Stimulated activated CD4-positive, alpha-beta T cell treated with anti-CD3 and anti-CD28 coated beads, Interleukin-12 subunit alpha, Interleukin-12 subunit beta, amount 100 ng/mL, for 4 hours (primary cell): ENCODE measurements at places on chromosomes 13 and 19.

DNA sequence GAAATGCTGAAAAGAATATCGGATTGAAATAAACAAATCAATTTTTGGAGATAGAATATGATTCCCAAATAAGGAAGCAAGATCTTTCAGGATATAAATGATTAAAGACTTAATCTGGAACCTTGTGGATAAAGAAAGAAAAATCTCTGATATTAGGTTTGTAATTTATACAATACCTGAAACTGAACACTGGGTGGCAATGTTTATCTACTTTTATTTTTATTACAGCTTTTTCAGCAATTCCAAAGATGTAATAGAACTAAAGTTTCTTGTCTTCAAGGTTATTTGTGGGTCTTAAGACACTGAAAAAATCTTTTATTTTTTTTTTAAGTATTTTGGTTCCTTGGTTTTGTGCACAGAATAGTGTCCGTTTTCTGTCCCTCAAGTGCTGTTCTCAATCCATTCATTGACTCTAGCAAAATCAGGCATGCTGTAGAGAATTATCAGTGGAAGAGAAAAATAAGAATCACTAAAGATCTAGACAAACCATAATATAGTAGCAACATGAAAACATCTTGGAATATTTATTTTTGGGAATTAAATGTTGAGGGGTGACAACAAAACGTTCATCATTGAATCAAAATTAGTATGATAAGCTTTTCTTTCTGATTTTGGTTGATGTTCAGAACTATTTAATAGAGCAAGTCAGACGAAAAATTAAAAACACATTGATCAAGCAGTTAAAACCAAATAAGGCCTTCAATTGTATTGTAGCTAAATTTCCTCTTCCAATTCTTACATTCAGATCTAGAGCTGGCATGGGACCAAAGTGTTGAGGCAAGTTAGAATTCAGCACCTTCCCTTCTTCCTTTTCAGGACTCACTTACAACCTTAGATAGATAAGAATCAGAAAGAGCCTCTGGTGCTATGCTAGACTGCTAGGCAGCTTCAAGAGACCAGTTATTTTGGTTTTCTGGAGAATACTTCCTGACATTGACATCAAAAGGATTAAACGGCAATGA lies 704.4 kb upstream of the PCDH20 start:
- no peak for DNase-seq

- DNase-seq = no peak
Observed at GRCh38 chr13:56102641-56103040, 1038.1 kb upstream of the PRR20A start.

- DNase-seq = no peak
Observed at GRCh38 chr13:79589603-79590393, 108.8 kb downstream of the NDFIP2 start.

GRCh38 chr19:19578252-19578651 lies 40.2 kb downstream of the CILP2 start:
- no peak for DNase-seq

GRCh38 chr13:43195551-43195950 lies 172.2 kb downstream of the DNAJC15 start:
- no peak for DNase-seq

GRCh38 chr13:72782717-72783116 lies 784 bp downstream of the PIBF1 start:
- no peak for DNase-seq

- DNase-seq = no peak
Observed at GRCh38 chr19:32104850-32105235, 240.6 kb upstream of the ZNF507 start.

DNA sequence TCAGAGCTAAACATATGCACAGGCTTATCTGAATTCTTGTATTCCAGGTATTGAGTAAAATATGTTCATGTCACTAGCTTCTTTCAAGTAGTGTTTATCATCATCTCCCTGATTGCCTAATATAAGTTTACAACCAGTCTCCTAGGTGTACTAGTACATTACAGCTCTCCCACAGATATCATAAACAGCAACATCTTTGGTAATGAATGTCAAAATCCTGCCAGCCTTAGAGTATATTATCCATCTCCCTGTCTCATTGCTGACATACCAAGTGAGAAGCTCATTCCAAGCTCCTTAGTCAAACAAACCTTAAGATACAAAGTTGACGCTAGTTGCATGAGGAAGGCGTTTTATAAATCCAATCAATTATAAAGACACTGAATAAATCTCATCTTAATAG lies 689.1 kb upstream of the GPC6 start:
- no peak for DNase-seq

GRCh38 chr13:33296793-33297425 lies 11.4 kb upstream of the STARD13 start:
- DNase-seq = no peak

DNA sequence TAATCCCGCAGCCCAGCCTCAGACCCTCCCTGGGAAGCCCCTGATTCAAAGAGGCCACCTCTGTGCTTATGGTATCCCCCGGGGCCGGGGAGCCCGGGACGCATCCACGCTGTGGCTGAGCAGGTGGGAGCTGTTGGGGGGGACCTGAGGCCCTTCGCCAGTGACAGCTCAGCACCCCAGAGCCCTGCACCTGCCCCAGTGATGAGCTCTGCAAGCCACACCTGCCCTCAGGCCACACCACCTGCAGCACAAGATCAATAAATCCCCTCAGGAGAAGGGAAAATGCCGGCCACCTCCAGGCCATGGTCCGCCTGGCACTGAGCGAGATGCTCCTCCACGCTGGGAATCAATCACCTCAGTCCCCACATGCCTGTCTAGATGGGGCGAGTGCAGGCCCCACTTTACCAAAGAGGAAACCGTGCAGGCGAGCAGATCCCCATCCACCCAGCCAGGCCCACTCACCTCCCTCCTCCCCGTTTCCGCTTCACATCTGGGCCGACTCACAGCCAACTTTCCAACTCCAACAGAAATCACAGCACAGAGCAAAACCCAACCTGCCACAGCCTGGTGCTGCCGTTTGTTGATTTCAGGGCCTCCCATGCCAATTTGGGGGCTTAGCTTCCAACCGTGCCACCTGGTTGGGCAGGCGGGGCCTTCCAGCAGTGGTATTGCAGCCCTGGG lies 12.8 kb downstream of the MOB3A start:
- peak; percentile 57 for DNase-seq

DNA sequence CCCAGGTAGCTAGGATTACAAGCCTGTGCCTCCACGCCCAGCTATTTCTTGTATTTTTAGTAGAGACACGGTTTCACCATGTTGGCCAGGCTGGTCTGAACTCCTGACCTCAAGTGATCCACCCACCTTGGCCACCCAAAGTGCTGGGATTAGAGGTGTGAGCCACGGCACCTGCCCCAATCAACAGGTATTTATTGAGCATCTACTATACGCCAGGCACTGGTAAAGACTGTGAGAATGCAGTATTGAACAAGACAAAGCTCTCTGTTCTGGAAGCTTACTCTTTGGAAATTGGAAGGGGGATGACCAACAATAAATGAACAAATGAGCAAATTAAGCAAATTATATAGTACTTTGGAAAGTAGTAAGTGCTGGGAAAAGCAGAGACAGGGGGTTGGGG lies 21.4 kb upstream of the ERCC1 start:
- DNase-seq = no peak

- DNase-seq = no peak
Observed at GRCh38 chr19:54959840-54960239, 6.3 kb upstream of the NLRP2 start.

DNA sequence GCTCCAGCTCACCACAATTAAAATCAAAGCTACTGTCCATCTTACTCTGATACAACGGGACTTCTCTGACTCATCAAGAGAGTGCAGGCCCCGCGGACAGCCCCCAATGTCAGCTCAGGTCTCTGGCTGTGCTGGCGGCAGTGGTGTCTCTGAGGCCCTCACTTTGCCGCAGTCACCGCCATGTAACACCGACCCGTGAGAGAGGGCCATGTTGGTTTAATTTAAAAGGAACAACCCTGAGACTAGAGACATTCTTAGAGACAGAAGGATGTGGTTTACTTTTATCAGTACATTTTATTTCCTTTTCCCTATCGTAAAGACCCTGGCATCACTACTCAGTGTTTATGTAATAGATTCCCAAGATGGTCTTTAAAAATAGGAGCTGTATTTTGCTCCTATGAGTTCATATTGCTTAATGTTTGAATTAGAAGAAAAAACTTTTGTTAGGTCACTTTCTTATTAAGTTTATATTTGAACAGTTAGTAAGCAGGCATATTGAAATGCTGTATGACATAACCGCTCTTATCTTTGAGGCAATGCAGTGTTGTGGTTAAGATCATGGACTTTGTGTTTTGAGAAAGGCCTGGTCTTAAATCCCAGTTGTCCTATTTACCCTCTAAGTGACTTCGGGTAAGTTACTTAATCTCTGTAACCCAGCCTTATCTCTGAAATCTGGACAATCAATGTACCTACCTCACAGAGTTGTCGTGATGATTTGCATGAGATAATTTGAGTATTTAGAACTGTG lies 23.4 kb downstream of the DGKH start:
- DNase-seq = no peak

DNA sequence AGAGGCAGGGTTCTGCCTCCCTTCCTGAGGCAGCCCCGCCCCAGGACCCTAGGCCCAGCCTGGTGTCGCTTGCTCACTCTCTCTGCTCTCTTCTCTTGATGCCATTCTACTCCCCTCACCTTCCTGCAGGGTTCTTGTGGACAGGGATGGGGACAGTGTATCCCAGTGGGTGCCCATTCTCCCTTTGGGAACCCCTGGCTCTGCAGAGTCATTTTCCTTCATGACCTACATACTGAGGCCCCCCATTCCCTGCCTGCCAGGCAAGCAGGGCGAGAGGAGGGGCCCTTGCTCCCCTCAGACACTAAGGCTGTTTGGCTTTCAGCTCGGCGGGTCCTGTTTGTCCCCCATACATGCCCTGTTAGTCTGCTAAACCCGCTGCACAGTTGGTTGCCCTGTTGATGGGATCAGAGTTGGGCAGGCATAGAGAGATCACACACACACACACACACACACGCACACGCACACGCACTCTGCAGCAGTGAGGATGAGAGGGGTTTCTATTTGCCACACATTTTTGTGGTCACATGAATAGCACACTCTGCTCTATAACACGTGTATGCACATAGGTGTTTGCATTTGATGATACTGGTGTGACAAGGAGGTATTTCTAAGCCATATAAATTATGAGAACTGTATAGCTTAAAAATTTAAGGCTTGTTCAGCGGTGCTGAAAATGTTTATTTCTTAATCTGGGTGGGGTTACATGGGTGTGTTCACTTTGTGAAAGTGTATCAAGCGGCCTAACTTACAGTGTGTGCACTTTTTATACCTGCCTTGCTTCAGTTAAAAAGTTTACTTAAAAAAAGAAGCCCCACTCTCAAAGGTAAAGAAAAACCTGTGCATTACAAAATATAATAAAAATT lies 20.3 kb downstream of the NFIX start:
- DNase-seq = no peak

GRCh38 chr13:30724778-30725177 lies 10.6 kb upstream of the ALOX5AP start:
- no peak for DNase-seq

GRCh38 chr19:52963247-52963618 lies 552 bp upstream of the ZNF816 start:
- DNase-seq = peak; percentile 1

- DNase-seq = no peak
Observed at GRCh38 chr13:66665991-66666390, 564.1 kb downstream of the PCDH9 start.

GRCh38 chr13:90217275-90217674 lies 1130.2 kb upstream of the MIR17HG start:
- no peak for DNase-seq

- no peak for DNase-seq
Observed at GRCh38 chr13:95647321-95647720, 2.8 kb upstream of the DZIP1 start.

- no peak for DNase-seq
Observed at GRCh38 chr13:111330066-111330610, 9.7 kb downstream of the TEX29 start.

GRCh38 chr19:37988758-37989635 lies 82.0 kb downstream of the SIPA1L3 start:
- no peak for DNase-seq

GRCh38 chr19:36244066-36244465 lies 29.2 kb downstream of the ZNF146 start:
- DNase-seq = no peak

DNA sequence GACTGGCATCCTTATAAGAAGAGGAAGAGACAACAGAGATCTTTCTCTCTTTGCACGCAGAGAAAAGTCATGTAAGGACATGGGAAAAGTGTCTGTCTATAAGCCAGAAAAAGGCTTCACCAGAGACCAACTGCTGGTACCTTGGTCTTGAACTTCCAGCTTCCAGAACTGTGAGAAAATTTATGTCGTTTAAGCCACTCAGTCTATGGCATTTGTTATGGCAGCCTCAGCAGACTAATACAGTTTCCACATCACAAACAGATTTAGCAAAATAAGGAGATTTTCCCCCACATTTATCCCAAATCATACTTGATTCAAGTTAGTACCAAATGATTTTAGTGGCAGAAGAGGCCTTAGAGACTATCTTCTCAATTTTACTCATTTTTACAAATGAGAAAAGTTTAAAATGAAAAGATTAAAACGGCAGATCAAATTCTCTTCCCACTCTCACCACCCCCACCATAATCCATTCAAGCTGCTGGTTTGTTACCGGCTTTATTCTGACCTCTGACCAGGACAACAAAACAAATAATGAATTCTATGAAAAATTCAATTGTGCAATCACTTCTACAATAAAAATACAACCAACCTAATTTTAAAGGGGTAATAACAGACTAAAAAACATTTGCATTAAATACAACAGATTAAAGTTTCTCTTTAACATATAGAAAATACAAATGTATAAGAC lies 316.3 kb downstream of the TBC1D4 start:
- no peak for DNase-seq

DNA sequence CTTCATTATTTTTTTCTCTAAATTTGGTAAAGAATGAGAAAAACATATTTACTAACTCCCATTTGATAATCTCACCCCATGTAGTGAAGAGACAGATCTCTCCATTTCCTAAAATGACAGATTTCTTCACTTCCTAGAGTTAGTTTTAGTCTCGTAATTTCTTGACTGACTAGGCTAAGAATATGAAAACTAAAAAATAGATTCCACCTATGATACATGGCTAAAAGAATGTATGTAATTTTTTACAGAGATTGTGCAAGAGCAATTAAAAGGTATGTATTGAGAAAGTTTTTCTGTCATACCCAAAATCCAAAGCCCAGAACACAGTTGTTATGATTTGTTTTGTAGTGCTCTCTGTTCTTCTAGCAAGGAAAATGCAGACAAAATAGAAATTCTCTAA lies 9.5 kb downstream of the NALCN start:
- DNase-seq = no peak

GRCh38 chr13:52713894-52714293 lies 25.7 kb downstream of the CNMD start:
- no peak for DNase-seq

DNA sequence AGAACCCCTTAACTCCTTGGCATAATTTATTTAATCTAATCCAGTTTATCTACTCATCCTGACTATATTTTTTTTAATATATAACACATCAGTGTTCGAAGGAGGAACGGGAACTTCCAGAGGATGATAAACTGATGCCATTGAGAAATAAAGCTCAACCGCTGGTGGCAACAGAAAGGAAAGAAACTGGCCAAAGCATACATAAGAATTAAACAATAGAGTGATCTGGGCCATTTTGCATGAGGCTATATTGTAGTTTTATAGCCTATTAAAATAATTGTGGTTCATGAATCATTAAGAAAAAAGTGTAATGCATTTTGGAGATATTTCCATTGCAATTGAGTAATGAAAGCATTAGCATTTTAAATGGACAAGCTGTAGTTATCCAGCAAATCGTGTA lies 94.2 kb downstream of the FRY start:
- no peak for DNase-seq

- no peak for DNase-seq
Observed at GRCh38 chr19:8457209-8457608, 12.4 kb downstream of the HNRNPM start.

- DNase-seq = peak; percentile 41
Observed at GRCh38 chr13:45055198-45055901, 65.0 kb upstream of the GTF2F2 start.
